ENCODE measurements at places on chromosomes 3 and 15.

DNA sequence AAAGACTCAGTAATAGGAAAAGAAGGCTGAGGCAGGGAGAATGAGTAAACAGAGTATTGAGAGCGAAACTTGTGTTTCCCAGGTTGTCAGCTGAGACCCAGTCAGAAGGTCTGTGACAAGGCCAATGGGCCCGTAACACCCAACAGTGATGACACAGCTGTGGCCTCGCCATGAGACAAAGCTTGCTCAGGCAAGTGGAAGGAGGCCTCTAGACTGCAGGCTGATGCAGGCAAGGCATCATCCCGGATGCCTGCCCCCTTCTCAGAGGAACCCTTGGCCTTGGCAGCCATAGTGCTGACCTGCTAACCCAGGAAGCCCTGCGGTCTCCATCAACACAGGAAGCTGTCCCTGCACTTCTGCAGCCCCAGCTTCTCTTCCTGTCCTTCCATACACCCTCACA lies 15.4 kb downstream of the RAB6B start:
- no peak for DNase-seq

DNA sequence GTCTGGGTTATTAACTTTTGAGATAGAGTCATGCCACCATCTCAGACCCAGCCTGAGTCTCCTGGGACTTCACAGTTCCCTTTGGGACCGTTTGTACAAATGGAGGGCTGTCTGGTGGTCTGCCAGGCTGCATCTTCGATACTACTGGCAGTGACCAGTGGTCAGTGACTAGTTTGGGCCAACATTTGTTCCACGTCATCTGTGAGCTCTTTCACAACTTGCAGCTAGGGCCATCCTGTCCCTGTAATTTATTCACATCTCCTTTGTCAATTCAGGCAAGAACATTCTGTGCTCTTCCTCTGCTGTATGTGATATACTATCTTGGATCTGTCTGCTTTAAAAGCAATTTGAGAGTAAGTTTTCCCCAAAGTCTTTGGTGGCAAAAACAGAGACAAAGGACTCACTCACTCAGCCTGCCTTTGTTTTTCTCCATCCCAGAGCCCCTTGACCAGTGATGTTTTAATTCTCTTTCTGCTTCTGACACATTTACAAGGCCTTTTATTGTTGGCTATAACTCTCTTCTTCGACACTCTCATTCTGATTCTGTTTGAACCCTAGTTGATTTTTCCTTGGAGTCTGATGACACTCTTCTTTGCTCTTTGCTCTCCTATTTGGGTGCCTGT lies 353.4 kb downstream of the EPHB1 start:
- no peak for DNase-seq

DNA sequence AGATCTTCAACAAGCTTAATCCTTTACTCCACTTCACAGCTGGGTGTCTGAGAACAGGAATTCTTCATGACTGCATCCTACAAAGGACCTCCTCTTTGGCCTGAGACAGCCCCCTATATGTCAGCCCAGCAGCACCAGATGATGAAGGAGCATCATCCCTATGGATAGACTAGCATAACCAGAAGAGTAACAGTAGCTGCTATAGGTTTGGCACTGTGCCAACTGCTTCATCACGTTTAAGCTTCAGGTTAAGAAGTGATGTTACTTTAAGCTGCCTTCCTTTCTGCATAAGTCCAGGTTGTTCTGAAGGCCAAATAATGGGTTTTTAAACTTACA lies 50.6 kb downstream of the CMSS1 start:
- peak; percentile 28 for DNase-seq

GRCh38 chr15:98547275-98547674 lies 101.1 kb upstream of the IGF1R start:
- DNase-seq = no peak

DNA sequence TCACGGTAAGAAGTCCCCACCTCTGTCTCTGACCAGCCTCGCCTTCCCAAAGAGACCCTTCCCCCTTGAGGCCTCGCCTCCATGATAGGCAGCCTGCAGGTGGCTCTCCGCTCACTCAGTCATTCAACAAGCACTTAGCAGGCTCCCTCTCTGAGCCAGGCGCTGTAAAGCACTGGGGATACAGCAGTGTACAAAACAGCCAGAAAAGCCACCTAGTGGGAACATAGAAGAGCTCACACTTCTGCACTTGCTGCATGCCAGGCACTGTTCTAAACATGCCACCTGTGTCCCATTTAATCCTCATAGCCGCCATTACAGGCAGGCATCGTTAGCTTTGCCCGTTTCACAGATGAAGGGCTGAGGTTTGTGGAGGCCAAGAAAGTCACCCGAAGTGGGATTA lies 56.0 kb downstream of the SEMA3G start:
- DNase-seq = no peak
